ENCODE measurements at places on chromosomes 5 and 9.

DNA sequence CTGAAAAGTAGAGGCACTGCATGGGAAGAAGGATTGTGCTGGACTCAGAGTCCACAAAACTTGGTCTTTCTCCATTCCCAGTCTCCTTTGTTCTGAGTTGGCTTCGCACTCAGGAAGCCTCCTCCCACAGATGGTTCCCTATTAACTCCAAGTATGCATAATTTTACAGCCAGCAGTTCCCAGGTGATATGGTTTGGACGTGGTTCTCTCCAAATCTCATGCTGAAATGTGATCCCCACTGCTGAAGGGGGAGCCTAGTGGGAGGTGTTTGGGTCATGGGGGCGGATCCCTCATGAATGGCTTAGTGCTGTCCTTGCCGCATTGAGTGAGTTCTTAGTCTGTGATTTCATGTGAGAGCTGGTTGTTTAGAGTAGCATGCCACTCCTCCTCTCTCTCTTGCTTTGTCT is 86.6 kb downstream of the FEM1C start:
- no peak for DNase-seq

GRCh38 chr5:149403923-149404745 is 25.0 kb upstream of the IL17B start:
- no peak for DNase-seq

GRCh38 chr9:125440411-125440810 is 178.8 kb downstream of the GAPVD1 start:
- no peak for DNase-seq

DNA sequence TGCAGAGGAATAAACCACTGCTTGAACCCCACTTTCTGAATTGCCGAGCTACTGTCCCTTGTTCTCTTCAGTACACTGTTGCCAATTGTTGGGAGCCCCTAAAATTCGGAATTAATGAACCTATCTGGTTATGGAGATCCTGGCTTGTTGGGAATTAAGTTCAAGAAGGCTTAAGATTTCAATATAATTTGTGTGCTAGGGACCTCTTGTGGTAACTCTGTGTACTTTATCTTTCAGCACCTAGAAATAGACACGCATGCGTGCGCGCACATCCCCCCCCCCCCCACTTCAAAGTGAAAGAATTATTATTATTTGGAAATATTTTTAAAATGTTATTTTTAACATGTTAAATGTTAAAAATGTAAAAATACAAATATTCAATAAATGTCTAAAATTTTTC is 53.3 kb upstream of the FAM169A start:
- DNase-seq: no peak

GRCh38 chr5:52743970-52744369 is 43.7 kb upstream of the ITGA1 start:
- no peak for DNase-seq

DNA sequence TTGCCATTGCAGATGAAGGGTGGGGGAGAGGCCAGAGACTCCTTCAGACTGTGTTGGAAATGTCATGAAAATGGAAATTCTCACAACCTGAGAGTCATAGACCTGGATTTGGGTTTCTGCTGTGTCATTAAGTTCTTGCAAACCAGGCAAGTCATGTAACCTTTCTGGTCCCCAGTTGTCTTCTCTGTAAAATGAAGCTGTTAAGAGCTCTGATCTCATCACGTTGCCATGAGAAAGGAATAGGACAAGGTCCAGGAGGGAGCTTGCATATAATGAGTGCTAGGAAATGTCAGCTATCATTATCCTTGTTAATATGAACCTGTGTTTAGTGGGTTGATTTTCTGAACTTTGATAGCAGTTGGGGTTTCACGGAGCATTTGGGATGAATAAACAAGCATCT is 59.1 kb downstream of the FGF1 start:
- no peak for DNase-seq

- DNase-seq: no peak
These were observed 1.3 kb downstream of the FGF10 start for GRCh38 chr5:44387921-44388320.

- no peak for DNase-seq
These were observed 388.0 kb downstream of the ICE1 start for GRCh38 chr5:5810461-5810860.

GRCh38 chr9:68995776-68996175 is 18.1 kb downstream of the PRKACG start:
- no peak for DNase-seq

DNA sequence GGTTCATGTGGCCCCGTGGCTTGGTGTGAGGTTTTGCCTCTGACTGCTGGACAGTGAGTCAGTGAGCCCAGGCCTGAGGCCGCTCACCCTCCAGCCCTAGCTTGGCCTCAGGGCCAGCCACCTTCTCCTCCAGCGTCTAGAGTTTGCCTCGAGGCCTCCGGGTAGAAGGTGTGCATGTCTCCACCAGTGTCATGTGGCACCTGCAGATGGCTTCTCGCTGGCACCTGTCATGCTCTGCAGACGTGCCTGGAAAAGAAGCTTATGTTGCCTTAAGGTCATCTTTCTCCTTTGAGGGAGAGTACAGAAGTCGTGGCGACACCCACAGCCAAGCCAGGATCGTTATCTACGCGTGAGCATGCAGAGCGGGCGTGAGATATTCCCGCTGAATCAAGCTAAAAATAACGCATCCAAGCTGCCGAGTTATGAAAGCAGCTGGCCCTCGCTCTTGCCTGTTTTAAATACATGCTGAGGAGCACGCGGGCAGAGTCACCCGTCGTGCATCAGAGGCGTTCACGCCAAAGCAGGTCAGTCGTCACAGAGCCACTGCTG is 79.7 kb upstream of the FCN2 start:
- no peak for DNase-seq

DNA sequence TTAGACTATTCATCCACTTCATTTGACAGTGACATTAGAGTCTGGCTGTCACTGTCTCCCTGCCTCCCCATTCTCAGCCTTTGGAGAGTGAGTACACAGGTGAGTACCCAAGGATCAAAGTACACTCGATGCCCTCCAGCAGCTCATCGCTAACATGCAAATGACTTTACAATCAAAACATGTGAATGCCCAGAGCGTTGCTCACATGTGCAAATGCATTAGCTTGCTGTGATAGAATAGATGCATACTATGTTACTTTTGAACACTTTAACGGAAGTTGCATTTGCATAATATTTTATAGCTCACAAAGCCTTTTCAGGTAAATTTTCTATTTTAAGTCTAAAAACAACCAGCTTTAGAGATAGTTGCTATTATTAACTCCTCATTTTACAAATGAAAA is 107.6 kb downstream of the SYK start:
- no peak for DNase-seq

- no peak for DNase-seq
These were observed 1092.0 kb downstream of the MAT2B start for GRCh38 chr5:164597293-164597900.

DNA sequence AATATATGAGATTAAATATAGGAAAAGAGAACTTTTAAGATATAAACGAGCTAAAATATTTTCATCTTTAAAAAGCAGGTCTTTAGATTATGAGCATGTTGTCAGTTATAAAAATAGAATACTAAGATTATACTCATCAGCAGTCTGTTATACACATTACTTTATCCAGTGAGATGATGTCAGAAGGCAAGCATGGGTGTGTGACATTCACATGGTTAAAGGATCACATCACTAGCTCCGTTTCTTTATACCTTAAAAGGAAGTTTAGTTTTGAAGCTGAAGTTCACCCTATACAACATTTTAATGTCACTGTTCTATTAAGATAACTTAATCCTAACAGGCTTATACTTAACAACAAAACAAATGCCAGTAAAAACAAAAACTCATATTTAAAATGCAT is 59.6 kb downstream of the RICTOR start:
- DNase-seq: no peak

DNA sequence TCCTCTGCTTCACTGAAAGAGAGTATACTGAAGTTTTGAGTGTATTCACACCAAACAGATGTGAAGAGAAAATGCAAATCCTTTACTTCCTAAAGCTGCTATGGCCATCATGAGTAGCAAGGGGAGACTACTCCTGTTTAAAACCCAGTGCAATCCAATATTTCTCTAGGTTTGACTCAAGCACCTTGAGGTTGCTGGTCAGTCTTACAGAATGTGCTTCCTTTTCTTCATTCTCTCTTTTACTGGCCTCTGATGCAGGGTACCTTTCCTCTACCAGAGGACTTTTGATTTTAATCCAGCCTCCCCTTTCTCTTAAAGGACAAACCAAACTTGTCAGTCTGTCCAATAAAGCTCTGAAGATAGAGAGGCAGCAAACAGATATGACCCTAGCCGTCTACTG is 98.1 kb upstream of the TLE4 start:
- no peak for DNase-seq

- no peak for DNase-seq
These were observed 179.0 kb downstream of the EBF1 start for GRCh38 chr5:158920736-158921135.

GRCh38 chr5:177312649-177313181 is 1.0 kb upstream of the MXD3 start:
- DNase-seq: peak; percentile 89
